ENCODE measurements at places on chromosomes 12 and 14. TPM values are rescaled to one million over a fixed set of nuclear protein-coding genes. Genes with fewer than 3 reads are reported as not detected.
A peak's percentile ranks its signal among the peaks of the same experiment; 100 is the strongest.

GRCh38 chr12:10994307-10994706 lies 3.8 kb downstream of the TAS2R20 start:
- no peaks in the 10 kb centered on the region for H3K4me1 ChIP-seq
- no peak overlapping the region for H3K27ac ChIP-seq
- no peak overlapping the region for H3K4me3 ChIP-seq
- H3K36me3 ChIP-seq: peaks cover 3% of the 10 kb centered on the region
- H3K27me3 ChIP-seq: no peaks in the 10 kb centered on the region

DNA sequence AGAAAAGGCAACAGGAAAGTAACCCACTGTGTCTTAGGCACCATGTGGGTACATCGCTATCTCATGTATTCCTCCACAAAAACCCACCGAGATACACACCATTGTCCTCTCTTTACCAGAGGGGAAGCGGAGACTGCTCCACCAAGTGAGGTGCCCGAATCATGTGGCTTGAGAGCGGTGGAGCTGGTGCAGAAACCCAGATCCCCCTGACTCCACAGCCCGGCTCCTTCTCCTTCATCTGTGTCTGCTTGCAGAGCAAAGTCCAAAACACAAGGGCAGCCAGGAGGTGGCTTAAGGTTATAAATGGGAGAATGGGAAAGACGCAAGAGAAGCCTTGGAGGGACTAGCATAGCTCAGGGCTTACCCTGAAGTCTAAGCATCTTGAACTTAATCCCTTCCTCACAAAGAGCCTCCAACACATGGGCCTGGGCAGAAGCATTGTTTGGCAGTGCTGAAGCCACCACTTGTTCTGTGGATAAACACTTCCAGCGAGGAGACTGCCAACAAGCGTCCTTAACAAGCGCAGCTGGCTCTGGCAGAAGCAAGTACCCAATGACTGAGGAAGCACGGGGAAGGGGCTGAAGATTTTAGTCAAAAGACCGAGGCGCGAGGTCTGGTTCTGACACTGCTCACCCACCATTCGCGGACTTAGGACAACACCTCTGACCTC lies 83.0 kb downstream of the TTC7B start:
- no peaks in the 10 kb centered on the region for H3K36me3 ChIP-seq
- H3K27me3 ChIP-seq: no peaks in the 10 kb centered on the region
- no peak for DNase-seq
- no peaks in the 10 kb centered on the region for H3K4me1 ChIP-seq
- H3K27ac ChIP-seq: no peak overlapping the region
- no peak overlapping the region for H3K4me3 ChIP-seq

- H3K4me1 ChIP-seq: no peaks in the 10 kb centered on the region
- H3K27me3 ChIP-seq: no peaks in the 10 kb centered on the region
- no peak overlapping the region for H3K4me3 ChIP-seq
- no peak overlapping the region for H3K27ac ChIP-seq
Observed at GRCh38 chr14:30551460-30551859, 7.5 kb upstream of the G2E3 start.

GRCh38 chr14:68214431-68214830 lies 394.9 kb downstream of the RAD51B start:
- no peak for DNase-seq
- peak overlapping the region; percentile 18 for H3K27ac ChIP-seq
- no peak overlapping the region for H3K4me3 ChIP-seq
- no peaks in the 10 kb centered on the region for H3K27me3 ChIP-seq
- H3K36me3 ChIP-seq: no peaks in the 10 kb centered on the region
- H3K4me1 ChIP-seq: peaks cover 30% of the 10 kb centered on the region

Gene OR2AP1
- not detected for total RNA-seq

Gene NEUROD4
- total RNA-seq: not detected

Gene LGR5
- 0.35 TPM for total RNA-seq

Gene PMCH
- not detected for total RNA-seq

Gene GLT1D1
- total RNA-seq: 3.5 TPM

Gene DEGS2
- 1.7 TPM for total RNA-seq

All from upper lobe of right lung (tissue), 1 donor.